A673 (cell line): ENCODE measurements at places on chromosomes 11 and 22.
A peak's percentile ranks its signal among the peaks of the same experiment; 100 is the strongest.

DNA sequence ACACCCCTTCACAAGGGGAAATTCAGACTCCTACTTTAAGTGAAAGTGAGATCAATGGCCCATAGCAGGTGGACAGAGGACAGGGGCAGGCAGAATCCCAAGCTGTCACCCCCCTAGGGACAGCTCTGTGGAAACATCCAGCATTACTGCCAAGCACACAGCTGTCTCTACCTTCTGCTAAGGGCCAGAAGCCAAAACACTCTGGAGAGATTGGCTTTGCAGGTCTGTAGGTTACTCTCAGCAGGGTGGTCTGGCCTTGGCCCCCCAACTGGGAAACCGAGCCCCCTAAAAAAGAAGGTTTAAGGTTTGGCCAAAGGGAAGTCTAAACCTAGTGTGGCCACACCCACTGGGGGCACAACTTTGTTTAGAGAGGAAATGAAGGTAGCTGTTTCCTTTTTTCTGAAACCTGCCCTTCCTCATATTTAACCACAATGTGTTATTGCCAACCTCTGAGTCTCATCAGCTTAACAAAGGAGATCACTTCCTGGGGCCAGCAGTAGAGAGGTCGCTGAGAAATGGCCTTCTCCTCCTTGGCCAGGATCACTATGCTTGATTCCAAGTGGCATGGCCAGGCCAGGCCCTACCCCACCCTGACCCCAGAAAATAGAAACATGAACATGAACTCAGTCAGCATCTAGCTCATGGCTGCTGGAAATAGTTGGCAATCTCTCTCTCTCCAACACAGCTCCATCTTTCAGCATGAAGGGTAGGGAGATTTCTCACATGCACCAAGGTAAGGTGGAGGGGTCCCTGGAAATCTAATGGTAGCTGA, 25.9 kb upstream of the SCARF2 start:
- no peak for DNase-seq

DNA sequence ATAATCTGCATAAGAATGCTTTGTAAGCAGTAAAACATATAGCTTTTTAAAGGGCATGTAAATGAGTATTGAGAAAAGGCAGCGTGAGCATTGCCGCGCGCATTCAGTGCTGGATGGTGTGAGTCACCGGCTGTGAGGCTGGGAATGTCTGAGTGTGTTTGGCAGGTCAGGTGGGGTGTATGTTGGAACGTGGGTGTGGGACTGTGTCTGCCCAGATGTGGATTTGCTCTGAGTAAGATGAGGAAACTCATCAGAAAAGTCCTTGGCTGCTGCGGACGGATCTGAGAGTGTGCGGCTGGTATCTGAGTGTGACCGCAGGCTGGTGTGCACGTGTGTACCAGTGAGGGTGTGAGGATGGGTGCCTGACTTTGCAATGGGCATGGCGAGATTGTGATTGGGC, 66.2 kb upstream of the NECTIN1 start:
- peak; percentile 43 for DNase-seq

DNA sequence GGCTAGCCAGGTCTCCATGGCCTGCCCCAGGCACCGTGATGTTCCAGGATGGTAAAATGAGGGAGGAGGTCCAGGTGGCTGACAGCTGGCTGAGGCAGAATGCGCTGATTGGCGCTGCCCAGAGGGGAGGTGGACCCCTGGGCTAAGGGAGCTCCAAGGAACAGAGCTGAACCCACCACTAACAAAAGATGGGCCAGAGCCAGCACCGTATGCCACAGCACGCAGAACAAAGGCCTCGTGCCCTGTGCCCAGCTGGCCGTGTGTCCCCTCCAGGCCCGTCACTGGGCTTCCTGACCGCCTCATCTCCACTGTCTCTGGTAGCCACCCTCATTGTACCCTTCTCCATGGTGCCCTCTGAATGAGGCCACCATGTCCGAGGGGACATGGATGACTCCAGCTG, 19.6 kb upstream of the PRODH start:
- no peak for DNase-seq

DNA sequence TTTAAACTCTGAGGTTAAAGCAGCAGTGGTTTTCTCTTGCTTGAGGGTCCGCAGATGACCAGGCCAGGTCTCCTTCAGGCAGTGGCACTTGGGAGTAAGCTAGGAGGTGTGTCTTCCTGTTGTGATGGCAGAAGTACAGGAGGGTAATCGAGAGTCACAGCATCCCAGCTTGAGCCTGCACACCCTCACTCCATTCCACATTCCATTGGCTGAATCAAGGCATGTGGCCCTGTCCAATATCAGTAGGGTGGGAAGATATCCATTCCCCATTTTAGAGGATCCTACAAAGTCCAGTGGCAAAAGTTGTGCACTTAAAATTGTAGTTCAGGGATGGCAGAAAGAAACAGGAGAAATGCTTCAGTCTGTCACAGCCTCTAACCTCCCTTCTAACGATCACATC, 23.3 kb downstream of the OSBP2 start:
- DNase-seq = no peak

- DNase-seq = no peak
Observed at GRCh38 chr22:25136953-25137576, 62.6 kb upstream of the CRYBB3 start.

- no peak for DNase-seq
Observed at GRCh38 chr11:20458905-20459632, 71.6 kb downstream of the PRMT3 start.

DNA sequence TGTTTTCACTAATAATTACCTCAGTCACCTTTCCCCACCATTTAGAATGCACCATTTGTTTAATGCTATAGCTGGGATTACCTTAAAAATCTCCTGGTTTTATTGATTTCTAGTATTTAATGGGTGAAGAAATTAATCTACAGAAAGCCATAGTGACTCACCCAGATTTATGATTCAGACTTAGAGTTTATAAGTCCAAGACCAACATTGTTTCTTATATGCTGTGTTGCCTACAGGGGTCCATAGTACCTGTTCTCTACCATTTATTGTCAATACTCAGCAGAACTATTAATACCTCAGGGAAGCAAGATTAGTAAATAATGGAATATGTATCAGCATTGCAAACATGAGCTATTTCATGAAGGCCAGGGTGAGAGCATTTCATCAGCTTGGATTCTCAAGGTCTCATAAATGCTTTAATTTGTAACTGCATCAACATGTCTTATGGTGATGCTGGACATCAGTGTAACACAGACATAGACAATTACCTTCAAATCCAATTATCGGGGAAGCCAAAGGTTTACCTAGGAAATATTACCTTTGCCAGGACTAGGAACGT, 8.0 kb upstream of the MS4A7 start:
- DNase-seq = no peak

DNA sequence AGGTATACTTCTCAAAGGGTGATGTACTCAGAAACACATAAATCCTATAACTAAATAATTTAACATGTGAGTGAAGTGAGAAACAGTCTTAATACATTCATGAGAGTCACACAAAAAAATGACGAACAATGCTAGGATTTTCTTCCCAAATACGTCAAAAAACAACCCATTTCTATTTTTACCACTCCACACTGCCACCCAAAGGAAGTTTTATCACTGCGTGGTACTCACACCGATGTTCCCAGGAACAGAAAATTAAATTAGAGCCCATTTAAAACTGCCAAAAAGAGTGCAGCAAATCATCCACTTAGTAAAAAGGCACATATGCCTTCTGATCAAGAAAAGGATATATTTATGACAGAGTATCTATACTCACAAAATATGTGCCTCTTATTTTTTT, 710.9 kb upstream of the FAT3 start:
- DNase-seq = peak; percentile 56

- peak; percentile 33 for DNase-seq
Observed at GRCh38 chr11:120601536-120601935, 90.0 kb downstream of the GRIK4 start.

DNA sequence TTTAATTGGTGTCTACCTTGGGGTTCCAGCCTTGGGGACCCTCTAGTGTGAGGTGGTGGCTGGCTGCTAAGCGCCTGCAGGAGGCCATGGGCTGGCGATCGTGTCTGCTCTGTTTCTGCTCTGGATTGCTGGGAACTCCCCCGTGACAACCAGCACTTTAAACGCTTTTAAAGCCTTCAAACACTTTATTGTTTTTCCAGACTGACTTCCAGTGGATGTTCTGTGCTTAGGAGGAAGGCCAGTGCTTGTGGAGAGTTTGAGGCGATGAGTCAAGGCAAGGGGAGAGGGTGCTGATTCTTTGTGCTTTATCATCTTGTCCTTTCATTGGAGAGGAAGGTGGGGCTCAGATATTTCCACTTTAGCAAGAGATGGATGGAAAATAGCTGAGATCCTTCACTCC, 81.6 kb downstream of the FLI1 start:
- DNase-seq = no peak
